Activated CD8-positive, alpha-beta T cell treated with anti-CD3 and anti-CD28 coated beads, Interleukin-2, amount 10 ng/mL, durations not matched to agents 7 days and 5 days (primary cell): ENCODE measurements at places on chromosomes 3 and 15.

DNA sequence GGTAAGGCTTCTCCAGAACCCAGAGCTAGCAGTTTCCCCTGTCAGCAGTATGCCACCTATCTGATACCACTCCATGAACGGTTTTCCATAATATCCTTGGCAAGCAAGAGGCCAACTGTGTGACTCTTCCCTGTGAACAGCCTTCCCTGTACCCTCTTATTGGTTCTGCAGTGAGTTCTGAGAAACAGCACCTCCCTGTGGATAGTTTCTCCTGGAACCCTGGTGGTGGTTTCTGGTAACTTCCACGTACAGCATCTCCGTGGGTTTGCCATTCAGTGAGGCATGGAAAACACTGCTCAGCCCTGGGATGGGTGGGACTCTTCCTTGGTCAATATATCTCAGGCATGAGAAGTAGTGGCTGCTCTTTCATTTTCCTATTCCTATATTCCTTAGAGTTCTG, 19.4 kb upstream of the SERPINI2 start:
- DNase-seq: no peak

DNA sequence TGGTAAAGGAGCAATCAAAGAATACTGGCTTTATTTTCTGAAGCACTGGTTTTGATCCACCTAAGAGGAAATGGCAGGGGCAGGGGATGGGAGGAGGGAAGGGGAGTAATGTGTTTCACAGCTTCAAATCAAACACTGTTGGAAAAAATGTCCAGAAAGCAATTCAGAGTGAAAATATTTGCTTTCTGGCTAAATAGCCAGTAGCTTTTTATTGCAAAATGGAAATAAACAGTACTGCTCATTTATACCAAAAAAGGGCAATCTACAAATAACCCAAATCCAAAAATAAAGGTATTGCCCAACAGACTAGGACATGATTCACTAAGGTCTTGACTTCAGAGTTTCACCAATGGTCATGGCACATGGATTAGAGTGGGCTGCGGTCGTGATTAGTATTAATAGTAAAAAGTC, 279.3 kb upstream of the THBS1 start:
- DNase-seq: no peak

DNA sequence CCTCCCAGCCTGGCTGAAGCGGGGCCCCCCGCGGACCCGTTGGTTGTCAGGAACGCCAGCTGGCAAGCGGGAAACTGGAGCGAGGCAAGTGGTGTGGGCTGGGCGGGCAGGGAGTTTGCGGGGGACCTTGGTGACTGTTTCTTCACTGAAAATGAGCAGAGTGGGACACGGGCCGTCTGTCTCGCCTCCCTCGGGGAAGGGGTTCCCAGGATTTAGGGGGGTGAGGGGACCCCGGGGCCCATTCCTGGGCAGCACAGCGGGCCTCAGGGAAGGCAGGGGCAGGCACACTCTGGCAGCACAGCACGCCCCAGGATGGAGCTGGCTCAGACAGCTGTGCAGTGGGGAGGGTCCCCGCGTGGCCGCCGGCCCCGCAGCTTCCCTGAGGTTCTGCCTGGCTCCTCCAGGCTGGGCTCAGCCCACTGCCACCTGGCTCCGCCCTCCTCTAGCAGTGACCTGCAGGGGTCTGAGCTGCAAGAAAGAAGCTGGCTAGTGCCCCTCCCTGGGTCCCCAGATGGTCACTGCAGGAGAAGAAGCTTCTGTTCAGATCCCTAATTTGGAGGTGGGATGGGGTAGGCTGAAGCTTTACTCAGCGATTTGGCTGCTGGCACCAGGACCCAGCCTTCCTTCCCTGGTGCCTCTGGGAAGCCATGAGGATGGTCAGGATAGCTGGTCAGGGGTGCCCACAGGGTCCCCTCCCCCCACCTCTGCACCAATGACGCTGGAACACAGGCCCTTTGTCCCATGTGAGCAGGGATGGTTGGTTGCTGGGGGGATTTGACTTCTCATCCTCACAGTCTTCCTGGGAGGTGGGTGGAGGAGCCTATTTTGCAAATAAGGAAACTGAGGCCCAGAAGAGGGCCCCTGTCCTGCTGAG, 90.4 kb downstream of the TBC1D2B start:
- no peak for DNase-seq

DNA sequence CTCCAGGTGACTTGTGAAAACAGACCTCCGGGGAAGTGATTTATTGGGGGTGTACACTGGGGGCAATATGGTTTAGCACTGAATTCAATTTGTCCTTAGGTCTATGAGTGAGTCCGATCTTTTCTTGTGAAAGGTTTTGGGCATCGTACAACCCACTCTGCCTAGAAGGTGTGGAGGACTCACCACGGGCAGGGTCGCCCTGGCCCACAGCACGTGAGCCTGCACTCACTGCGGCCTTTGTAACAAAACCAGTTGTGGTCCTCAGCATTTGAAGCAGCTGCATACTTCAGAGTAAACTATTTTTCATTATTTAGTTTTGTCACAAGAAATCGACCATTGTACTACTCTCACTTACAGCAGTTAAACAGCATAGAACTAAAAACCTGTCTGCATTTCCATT, 72.6 kb upstream of the BLM start:
- peak; percentile 22 for DNase-seq

- no peak for DNase-seq
Observed at GRCh38 chr3:146178006-146178689, 17.2 kb upstream of the PLOD2 start.
